ENCODE measurements at places on chromosomes 16 and 17.

DNA sequence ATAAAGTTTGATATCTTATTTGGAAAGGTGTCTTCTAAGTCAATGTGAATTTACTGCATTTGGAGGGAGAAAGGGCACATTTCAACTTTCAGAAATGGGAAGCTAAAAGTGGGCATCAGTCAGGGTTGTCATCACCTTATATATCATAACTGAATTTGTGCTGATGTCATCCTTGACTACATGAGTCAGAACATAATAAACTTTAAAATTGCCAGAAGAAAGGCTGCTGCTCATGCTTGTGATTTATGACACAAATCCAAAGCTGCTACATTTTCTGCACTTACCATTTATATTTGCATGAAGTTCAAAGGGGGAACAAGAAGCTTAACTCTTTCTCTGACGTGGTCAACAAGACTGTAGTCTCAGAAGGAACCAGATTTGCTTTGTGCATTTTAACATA lies 196.6 kb downstream of the UTP18 start:
- no peak for DNase-seq

- DNase-seq = peak; percentile 53
Measured at GRCh38 chr17:17041571-17042383, 480 bp upstream of the MPRIP start.

DNA sequence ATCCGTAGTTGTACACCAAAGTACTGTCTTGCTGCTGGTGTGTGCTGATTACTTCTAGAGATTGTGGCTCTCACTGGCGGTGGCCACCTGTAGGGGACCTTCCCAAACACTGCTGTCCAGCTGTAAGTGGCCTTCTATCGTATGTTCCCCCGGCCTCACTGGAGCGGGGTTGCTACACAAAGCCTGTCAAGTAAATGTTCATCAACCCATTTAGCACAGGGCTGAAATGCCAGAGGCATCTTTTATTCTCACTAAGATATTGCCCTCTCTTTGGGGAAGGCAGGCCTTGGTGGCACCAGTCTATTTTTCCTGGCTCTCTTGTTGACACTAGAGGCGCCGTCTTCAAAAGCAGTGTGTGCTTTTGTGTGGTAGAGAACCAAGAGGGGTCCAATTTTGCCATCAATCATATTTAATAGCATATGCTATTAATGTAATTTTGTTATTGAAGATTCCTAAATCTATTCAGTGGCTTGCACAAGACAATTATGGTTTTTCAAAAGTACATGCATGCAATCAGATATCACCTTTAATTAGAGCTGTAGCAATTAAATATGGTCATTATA lies 514.4 kb upstream of the SALL1 start:
- no peak for DNase-seq

- DNase-seq = no peak
Measured at GRCh38 chr17:37168731-37169353, 206.9 kb upstream of the C17orf78 start.

GRCh38 chr17:81388091-81388611 lies 7.1 kb upstream of the BAHCC1 start:
- no peak for DNase-seq

- no peak for DNase-seq
Measured at GRCh38 chr17:67289181-67289876, 44.3 kb upstream of the HELZ start.

DNA sequence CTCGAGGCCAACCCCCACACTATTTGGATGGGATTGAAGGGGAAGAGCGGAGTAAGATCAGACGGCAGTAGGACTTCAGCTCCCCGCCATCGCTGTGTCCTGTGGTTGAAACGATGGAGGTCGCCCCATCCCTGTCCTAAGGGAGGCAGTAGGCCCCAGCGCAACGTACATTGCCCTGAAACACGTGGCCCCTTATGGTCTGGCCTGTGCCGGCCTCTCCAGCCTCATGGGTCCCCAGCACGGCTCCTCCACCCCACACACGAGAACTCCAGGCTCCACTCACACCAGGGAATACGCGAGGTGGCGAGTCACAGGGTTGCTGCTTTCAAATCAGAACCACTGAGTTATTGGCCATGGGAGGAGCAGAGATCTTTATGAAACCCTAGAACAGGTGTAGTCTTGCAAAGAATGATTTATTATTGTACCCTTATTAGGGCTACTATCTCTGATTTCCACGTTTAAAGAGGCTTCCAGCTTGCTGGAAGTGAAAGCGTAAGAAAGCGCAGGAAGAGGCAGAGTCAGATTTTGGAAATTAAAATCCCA lies 669 bp upstream of the DCTPP1 start:
- no peak for DNase-seq

DNA sequence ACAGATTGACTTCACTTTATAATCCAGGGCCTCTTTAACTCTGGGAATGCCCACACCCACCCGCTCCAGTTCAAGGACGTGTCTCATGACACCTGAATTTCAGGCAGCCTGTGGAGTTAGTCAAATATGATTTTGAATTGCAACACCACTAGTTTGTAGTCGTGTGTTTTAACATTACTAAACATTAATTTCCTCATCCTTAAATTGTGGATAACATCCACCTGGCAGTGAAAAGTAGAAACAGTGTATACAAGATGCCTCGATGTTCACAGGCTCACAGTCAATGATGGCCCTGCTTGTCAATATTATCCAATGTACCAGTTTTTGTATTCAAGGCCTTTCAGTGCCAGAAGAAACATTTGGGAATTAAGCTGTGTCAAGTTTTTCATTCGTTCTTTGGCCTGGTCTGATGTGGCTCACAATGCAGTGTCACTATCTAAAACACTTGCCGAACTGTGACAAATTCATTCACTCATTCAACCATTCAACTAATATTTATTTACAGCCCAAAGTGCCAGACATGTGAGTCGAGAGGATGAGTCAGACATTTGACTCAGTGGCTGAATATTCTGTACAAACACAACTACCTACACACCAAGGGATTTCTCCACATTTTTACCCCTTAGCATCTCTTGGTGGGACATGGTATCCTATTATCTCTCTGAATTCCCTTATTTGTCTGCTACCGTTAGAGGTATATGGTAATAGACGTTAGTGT lies 1.4 kb downstream of the MEIOB start:
- no peak for DNase-seq

- no peak for DNase-seq
Measured at GRCh38 chr16:10931977-10932632, 10.2 kb downstream of the DEXI start.

DNA sequence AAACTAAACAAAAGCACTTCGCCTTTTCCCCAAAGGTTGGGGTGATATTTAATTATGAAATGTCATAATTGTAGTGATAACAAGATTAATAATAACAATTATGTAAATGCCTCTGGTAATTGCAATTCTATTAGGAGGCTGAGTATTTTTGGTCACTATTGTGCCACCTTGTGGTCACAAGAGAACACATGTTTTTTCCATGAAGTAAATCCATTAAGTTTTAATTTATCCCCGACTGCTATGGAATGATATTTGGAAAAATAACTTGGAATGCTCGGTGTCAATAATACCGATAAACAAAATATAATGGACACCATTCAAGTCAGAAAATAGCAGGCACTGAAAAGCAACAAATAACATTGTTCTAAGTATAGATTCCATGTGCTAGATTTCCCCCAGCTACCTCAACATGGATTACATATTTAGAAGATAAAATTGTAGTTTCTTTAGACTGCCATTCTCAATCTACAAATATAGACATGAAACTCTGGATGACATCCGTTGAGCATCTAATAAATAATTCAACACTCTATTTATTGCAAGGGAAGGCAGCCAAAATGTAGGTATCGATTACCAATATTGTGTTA lies 25.0 kb upstream of the KCNJ2 start:
- no peak for DNase-seq

- DNase-seq = no peak
Measured at GRCh38 chr16:1615761-1616160, 3.6 kb downstream of the CRAMP1 start.

DNA sequence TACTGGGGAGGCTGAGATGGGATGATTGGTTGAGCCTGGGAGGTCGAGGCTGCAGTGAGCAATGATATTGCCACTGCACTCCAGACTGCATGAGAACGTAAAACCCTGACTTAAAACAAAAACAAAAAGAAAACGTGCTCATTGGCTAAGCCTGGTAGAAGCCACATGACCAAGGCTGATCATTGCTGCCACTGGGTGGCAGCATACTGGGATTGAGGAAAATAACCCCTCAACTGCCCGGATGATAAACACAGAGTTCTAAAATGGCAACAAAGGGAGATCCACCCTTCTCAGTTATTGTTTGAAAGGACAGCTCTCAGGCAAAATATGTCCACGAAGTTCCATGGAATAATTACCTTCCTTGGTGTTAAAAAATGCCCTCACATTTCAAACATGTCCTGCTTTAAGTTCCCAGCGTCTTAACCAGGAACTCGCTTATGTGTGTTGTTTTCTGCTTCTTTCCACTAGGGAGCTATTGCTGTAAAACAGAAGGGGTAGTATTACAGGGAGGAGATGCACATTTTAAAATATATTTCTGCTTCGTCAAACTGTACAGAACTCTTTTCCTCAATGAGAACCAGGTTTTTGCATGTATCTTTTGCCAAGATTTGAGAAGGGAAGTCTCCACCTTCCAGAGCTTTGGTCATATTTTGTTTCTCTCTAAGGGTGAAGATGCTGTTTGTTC lies 675.3 kb downstream of the MAF start:
- no peak for DNase-seq

DNA sequence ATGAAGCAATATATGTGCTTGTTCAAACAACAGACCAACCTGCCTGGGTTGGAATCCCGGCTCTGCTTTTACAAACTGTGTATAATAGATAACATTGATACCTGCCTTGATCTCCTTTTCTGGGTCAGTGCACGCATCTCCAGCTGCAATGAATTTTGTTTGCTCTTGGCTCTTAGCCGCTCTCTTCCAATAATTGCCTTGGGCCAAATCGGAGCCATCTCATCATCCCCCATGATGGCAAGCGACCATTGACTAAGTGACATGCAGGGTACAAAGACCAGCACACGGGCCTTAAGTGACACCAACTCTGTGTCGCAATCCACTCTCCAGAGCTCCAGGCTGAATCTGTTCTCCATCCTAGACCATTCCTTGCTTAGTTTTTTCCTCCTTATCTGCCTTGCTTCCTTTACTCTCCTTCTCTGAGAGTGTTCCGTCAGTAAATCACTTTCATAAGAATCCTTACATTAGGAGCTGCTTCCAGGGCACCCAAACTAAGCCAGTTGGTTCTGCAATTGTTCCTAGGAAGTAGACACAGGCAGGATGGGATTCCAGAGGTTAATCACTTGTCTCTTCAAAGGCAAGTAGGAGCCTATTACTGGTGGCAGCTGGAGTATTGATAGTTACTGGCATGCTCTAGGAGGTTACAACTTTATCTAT lies 134.2 kb downstream of the ABCA8 start:
- no peak for DNase-seq

DNA sequence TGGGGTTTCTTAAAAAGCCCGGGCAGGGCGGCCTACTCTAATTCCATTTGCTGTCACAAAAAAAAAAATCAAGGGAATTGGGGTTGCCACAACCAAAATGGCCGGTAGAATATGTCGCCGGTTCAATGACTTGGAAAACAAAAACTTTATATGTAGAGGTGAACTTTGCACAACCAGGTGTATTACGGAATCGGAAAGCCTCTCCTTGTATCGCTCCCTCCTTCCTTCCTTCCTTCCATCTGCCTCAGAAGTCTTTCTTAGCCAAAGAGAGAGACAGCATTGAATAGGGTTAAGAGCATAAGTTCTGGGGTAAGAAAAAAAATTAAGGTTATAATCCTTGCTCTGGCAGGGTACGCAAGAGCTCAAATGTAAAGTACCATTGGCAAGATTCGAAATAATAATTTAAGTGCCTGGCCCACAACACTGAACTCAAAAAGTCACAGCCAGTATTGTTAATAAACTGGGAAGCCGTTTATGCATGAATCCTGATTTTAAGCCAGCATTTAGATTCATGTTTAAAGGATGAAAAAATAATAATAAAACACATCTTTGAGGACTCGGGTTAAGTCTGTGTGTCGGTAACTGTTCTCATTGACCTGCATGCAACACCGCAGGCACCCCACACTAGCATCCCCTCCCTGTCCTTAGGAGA lies 522 bp upstream of the GLG1 start:
- peak; percentile 5 for DNase-seq

- DNase-seq = no peak
Measured at GRCh38 chr16:56324406-56324805, 100.9 kb downstream of the AMFR start.

GRCh38 chr16:53817812-53818550 lies 114.0 kb downstream of the FTO start:
- DNase-seq = no peak

GRCh38 chr17:27577884-27578717 lies 52.9 kb upstream of the LGALS9 start:
- DNase-seq = no peak

DNA sequence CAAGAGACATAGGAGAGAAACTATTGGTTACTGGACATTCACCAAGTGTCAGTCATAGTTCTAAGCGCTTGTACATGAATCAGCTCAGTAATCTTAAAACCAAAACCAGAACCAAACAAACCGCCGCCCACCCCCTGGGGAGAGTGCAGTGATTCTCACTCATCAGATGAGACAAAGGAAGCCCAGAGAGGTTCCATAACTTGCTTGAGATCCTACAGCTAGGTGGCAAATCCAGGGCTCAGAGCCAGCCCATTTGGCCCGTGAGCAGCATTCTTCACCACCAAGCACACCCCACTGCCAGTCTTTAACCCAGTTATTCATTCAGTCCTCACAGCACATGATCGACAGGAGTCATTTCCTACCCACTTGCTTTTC lies 37.2 kb upstream of the RGS9 start:
- DNase-seq = no peak

DNA sequence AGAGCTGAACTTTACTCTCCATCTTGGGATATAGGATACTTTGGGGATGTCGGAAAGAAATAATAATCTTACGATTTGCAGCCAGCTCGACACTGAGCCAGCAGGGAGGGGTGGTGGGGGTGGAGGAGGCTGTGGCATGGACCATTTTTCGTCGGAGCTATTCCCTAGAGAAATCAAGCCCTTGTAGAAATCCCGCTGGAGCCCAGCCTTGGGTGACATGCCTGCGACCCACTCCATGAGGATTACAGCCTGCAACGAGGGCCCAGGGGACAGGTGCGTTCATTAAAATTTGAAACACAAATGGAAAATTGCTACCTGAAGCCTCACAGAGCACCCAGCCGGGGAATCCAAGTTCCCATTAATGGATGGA lies 82.8 kb upstream of the GSE1 start:
- no peak for DNase-seq

- no peak for DNase-seq
Measured at GRCh38 chr17:34412534-34412933, 49.5 kb upstream of the CCL1 start.

DNA sequence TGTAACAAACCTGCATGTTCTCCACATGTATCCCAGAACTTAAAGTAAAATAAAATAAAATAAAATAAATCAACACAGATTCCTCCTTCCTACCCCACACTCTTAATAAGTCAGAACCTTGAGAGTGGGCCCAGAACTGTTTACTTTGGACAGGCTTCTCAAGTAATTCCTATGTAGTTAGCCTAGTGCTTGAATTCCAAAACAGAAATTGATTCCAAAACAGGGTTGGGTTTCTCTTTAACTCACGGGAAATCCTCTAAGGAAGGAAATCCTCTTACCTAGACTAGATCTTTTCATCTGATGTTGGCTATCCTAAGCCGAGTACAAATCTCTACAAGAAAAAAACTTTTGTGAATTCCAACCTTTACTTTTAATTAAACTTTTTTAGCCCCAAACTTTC lies 324.7 kb upstream of the C16orf82 start:
- DNase-seq = no peak
